Neural cell (in vitro differentiated cells): ENCODE measurements at places on chromosomes 1 and 21. TPM values are rescaled to one million over a fixed set of nuclear protein-coding genes. Genes with fewer than 3 reads are reported as not detected.

Gene RGS2
- polyA plus RNA-seq: 166 and 189 TPM in 2 replicates

Gene HSD11B1
- polyA plus RNA-seq: not detected in 2 replicates

Gene OR4F29
- polyA plus RNA-seq: not detected in 2 replicates

Gene CASQ1
- polyA plus RNA-seq: not detected in 2 replicates

Gene KIF17
- 8.7 and 10.0 TPM in 2 replicates for polyA plus RNA-seq

Gene FLVCR1
- 37.8 and 42.1 TPM in 2 replicates for polyA plus RNA-seq

Gene ANKRD65
- polyA plus RNA-seq: 0.28 TPM in 1 of 2 replicates, not detected in the other

Gene GPR25
- not detected in 2 replicates for polyA plus RNA-seq
